ENCODE measurements at places on chromosomes 6 and 20.

GRCh38 chr6:55198715-55199114 is 24.4 kb downstream of the HCRTR2 start:
- DNase-seq, result no peak

DNA sequence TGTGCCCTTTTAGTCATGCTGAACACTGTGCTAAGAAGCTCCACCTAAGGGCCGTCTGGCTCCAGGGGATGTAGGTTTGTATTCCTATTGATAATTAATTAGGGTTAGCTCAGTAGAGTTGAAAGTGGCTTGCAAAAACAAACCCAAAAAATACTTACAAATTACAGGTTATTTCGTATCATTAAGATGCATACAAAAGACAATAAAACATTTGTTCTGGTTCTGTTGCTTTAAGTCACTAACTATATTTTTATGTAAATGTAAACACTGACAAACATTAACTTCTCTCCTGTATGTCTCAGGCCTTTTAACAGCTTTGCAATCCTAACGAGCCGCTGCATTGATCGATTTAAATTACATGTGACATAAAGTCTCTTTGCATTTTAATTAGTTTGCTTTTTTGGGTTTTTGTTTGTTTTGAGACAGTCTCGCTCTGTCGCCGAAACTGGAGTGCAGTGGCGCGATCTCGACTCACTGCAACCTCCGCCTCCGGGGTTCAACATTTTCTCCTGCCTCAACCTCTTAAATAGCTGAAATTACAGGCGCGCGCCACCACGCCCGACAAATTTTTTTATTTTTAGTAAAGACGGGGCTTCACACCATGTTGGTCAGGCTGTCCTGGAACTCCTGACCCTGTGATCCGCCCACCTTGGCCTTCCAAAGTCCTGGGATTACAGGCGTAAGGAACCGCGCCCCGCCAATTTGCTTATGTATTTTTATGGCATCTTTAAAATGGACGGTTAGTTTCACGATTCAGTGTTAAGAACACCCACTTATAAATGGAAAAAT is 110.9 kb downstream of the HFE start:
- peak; percentile 71 for DNase-seq

- DNase-seq, result no peak
Measured at GRCh38 chr20:60888771-60889170, 363.3 kb upstream of the CDH4 start.

- no peak for DNase-seq
Measured at GRCh38 chr6:138535728-138536455, 36.6 kb upstream of the NHSL1 start.

DNA sequence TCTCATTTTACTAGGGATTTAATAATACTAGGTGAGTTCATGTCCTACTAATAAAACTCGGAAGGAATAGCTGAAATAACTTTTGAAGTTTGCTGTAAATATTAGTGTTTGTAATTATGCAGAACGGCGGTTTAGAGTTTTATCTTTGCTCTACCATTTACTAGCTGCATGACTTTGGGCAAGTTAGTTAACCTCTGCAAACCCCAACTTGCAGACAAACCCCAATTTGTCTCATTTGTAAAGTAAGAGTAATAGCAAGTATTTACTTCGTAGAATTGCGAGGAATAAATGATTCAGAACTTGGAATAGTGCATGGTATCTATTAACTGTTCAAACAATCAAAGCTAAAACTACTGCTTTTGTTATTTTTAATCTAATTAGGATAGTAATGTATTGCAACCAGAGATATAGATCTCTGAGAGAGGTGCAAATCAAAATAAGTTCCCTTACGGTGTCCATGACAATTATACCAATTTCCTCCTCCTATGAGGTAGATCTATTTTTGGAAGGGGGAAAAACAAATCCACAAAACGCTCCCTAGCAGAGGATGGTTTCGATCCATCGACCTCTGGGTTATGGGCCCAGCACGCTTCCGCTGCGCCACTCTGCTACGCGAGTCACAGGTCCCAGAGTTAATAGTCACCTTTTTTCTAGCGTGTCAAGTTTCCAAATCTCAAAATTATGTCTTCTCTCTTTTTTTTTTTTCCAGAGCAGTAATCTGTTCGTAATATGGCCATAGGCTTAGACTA is 35.1 kb upstream of the BTN3A2 start:
- DNase-seq, result peak; percentile 86

GRCh38 chr6:34301408-34301807 is 52.6 kb upstream of the SMIM29 start:
- no peak for DNase-seq

DNA sequence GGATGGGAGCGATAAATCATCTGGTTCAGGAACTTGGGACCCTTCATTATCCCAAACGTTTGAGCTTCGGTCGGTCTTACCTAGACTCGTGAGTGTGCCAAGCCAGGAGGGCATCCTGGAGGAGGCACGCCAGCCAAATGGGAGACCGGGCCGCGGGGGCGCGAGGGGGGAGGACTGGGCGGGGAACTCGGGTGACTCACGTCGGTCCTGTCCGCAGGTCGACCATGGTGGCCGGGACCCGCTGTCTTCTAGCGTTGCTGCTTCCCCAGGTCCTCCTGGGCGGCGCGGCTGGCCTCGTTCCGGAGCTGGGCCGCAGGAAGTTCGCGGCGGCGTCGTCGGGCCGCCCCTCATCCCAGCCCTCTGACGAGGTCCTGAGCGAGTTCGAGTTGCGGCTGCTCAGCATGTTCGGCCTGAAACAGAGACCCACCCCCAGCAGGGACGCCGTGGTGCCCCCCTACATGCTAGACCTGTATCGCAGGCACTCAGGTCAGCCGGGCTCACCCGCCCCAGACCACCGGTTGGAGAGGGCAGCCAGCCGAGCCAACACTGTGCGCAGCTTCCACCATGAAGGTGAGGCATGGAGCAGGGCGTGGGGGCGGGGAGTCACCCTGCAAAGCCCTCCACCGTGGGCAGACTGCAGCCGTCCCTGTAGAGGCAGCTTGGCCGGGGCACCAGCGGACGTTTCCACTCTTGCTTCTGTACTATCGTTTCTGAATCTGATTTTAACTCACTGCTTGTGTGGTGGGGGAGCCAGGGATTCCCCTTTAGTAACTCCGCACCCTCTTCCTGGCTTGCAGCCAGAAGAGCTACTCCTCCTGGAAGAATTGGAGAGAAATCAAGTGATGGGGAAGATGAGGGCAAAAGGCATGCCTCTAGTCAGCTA is 2.7 kb downstream of the BMP2 start:
- DNase-seq, result no peak

DNA sequence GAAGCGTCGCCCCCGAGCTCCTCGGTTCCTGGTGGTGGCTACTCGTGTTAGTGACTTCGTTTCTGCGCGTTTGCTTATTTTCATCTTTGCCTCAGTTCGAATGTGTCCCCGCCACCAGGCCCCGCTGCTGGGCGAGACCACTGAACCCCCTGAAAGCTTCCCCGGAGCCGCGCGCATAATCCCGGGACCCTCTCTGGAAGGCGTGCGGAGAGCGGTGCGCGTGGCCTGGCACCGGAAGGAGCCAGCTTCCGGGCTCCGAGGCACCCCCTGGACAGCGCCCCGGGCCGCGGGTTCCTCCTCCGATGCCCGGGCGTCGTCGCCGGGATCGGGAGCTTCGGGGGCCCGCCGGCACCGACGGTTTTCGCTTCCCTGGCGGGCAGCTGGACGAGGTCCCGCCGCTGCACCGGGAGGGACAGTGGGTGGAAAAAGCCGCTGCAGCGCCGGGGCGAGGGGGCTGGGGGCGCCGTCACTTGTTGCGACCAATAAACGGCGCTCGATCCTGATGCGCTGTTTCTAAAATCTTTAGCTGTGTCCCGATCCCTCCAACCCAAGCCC is 643 bp upstream of the SLC35D3 start:
- peak; percentile 26 for DNase-seq

DNA sequence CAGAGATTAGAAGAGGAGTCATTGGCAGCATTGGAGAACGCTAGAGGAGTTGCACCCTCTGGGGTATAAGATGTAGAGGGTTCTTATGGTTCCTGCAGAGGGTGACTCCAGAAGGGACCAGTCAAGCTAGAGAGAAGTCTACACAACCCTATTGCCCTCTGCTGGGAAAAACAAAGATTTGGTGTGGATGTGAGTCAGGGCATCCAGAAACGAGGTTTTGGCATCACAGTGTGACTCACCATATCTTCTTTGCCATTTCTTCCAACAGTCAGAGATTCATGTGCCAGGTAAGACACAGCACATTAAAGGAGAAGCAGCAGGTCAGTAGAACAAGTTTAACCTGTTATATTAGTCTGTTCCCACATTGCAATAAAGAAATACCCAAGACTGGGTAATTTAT is 598.8 kb downstream of the MAFB start:
- DNase-seq, result no peak

GRCh38 chr6:18436341-18436740 is 49.2 kb downstream of the RNF144B start:
- no peak for DNase-seq

DNA sequence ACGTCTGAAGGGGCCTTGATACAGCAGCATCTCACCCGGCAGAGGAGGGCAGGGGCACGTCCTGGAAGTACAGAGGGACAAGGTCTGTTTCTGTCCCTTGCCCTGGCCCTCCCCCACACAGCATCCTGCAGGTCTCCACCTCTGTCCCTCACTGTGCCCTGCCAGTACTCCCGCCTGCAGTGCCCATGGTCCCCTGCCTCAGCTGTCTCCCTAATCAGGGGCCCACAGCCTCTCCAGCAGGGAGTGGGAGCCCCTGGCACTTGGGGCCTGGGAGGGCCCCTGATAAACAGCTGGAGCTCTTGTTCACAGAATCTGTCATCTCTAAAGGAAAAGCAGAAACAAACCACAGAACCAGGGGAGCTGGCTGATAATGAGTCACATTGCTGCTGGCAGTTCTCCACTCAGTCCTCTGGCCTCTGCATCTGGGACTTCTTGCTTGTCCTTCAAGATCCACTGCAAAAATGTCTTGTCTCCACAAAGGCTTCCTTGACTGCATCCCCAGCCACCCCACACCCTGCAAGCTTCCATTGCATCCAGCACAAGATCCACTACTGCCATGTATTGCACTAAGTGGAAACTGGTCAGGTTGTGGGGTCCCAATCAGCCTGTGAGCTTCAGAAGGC is 33.2 kb upstream of the TAF8 start:
- DNase-seq, result peak; percentile 63

GRCh38 chr20:3847429-3847940 is 851 bp downstream of the MAVS start:
- DNase-seq, result no peak

DNA sequence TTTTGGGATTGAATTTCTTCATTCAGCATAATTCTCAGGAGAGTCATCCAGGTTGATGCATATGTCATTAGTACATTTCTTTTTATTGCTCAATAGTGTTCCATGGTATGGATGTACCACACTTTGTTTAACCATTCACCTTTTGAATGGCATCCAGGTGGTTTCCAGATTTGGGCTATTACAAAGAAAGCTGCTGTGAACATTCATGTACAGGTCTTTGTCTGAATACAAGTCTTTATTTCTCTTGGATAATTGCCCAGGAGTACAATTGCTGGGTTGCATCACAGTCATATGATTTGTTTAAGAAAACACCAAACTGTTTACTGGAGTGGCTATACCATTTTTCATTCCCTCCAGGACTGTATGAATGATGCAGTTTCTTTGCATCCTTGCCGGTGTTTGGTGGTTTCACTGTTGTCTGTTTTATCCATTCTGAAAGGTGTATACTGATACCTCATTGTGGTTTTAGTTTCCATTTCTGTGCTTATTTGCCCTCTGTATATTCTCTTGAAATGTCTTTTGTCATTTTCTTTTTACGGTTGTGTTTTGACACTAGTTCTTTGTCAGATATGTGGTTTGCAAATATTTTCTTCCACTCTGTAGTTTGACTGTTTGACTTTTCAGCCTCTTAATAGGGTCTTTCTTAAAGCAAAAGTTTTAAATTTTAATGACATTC is 8.8 kb downstream of the CDKAL1 start:
- no peak for DNase-seq

DNA sequence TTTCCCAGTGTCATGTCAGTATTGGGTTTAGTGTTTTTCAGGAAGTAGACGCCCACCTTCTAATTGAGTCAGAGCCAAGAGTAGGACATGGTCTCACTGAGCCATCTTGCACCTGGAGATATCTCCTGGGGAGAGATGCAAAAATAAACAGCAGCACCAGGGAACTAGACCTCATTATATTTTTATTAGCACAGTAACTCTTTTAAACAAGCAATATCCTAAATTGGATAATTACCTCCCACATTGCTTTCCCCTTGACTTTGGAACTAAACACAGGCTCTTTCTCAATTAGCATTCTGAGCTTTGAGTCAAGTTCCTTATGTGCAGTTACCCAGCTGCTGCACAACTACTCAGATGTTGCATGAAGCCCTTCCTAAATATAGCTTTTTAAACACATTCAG is 175.4 kb downstream of the IBTK start:
- DNase-seq, result no peak

DNA sequence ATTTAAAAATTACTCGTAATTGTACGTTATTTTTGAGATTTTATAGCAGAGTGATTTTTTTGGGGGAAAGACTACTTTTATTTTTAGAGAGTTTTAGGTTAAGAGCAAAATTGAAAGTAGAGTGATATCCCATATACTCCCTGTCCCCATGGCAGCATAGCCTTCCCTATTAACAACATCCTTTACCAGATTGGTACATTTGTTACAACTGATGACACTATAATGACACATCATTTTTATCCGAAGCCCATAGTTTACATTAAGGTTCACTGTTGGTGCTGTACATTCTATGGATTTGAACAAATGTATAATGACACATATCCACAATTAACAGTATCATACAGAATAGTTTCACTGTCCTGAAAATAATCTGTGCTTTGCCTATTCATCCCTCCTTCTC is 1126.4 kb upstream of the CITED2 start:
- no peak for DNase-seq

- DNase-seq, result no peak
Measured at GRCh38 chr20:20365480-20366161, 2.3 kb upstream of the INSM1 start.

DNA sequence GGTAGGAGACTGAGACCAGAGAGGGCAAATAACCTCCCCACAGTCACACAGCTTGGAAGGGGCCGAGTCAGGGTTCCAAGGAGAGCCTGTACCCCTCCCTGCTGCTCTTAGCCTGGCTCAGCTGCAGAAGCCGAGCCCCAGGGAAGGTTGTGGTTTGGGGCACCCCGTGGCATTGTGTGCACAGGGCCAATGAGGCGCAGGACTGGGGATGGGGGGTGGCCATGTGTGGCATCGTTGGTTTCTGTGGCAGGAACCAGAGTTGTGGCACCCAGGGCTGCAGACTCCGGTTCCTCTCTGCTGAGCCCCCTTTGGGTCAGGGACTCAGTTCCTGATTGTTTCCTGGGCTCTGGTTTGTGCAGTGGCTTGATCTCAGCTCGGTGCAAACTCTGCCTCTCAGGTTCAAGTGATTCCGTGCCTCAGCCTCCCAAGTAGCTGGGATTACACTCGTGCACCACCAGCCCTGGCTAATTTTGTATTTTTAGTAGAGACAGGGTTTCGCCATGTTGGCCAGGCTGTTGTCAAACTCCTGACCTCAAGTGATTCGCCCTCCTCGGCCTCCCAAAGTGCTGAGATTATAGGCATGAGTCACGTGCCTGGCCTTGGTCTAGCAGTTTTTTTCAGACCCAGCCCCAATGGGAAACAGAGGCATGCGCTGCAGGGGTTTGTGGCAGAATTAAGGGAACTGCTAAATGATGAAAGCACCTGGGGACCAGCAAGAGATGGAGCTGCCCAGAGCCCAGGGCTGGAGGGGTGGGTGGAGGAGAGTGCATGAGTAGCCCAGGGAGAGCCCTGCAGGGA is 221.0 kb upstream of the SULF2 start:
- DNase-seq, result no peak

- no peak for DNase-seq
Measured at GRCh38 chr6:1908784-1909183, 299.1 kb downstream of the FOXC1 start.

All from stimulated activated CD8-positive, alpha-beta memory T cell treated with anti-CD3 and anti-CD28 coated beads, Interleukin-4, amount 100 ng/mL, for 48 hours (primary cell).